ENCODE measurements at places on chromosomes 1 and 21.

DNA sequence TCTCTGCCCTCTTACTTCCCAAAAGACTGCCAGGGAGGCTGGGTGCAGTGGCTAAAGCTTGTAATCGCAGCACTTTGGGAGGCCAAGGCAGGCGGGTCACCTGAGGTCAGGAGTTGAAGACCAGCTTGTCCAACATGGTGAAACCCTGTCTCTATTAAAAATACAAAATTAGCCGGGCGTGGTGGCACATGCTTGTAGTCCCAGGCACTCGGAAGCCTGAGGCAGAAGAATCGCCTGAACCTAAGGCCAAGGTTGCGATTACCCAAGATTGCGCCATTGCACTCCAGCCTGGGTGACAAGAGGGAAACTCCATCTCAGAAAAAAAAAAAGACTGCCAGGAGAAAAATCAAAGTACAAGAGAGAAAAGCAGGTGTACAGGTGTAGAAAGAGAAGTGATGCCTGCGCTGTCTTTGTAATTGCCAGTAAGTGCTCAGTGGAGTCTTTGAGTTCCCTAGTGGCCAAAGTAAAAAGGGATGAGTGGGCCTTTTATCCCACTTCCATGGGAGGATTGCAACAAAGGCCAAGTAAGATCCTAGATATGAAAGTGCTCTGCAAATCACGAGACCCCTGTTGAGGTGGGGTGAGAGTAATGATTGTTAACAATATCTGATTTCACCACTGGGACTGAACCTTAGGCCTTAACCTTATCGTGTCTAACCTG, 94.7 kb upstream of the WNT4 start:
- DNase-seq: no peak

DNA sequence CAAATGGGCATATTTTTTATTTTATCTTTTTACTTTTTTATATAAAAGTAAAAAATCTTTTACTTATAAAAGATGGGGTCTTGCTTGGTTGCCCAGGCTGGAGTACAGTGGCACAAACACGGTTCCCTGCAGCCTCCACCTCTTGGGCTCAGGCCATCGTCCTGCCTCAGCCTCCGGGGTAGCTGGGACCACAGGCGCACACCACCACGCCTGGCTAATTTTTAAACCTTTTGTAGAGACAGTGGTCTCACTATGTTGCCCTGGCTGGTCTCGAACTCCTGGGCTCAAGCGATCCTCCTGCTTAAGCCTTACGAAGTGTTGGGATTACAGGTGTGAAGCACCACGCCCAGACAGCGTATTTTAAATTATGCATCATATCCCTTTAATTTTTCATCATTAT, 986 bp downstream of the H6PD start:
- no peak for DNase-seq

GRCh38 chr21:15437883-15438282, 291.9 kb upstream of the USP25 start:
- DNase-seq: peak; percentile 46

DNA sequence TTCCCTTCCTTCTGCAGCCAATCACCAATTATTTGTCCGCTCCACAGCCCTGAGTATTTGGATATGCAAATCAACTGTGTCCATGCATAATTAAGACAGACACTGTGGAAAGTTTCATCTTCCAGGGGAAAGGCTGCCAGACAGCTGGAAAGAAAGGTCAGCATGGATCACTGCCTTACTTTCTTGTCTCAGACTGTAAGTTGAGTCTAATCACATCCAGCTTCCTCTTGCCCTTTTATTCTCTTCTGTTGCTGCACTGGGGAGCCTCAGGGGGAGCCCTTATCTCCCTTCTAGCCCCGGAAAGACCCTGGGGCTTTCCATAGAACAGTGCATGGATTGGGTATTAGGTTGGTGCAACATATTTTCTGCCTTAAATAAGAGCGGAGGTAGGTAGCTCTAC, 182.9 kb downstream of the OMA1 start:
- DNase-seq: no peak

GRCh38 chr1:82807563-82807962, 1006.8 kb downstream of the ADGRL2 start:
- DNase-seq: no peak

DNA sequence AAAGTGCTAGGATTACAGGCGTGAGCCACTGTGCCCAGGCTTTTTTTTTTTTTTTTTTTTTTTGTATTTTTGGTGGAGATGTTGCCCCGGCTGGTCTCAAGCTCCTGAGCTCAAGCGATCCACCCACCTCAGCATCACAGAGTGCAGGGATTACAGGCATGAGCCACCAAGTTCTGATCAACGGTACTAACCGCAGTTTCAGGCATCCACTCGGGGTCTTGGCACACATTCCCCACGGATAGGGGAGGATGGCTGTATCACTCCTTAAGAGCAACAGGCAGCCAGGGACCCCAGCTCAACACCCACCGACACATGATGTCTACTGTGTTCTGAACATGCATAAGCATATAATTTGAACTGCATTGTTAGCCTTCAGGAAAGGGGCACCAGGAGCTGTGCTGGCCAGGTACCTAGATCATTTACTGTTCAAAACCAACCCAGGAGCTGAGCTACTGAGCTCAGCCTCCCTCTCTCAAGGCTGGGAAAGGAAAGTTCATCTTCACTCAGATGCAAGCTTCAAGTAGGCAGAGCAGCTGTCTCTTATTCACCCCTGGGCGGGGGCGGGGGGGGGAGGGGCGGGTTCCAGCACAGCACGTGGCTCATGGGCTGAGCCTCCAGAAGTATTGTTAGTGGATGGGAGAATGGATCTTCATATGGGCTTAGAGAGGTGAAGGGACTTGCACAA, 24.7 kb downstream of the CAPZB start:
- DNase-seq: no peak

DNA sequence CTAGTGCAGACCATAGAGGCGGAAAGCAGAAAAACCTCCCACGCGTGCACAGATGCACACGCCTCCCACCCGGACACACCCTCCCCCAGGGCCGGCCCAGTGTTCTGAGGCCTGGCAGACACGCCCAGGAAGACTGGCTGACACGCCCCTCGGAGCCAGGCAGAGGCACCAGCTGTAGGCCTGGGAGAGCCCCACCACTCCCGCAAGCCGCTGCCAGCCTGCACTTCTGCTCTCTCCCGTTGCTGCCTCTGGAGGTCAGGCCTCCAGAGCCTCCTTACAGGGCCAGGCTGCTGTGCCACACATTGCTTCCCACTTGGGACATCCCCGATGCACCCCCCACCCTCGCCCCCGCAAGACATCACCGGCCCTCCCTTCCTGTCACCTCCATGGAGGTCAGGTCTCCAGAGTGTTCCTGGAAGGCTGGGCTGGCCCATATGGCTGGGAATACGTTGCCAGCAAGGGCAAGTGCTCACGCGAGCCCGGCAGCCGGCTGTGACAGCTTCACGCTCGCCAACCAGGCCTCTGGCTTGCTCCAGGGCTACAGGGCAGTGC, 40.4 kb downstream of the CASZ1 start:
- peak; percentile 49 for DNase-seq

DNA sequence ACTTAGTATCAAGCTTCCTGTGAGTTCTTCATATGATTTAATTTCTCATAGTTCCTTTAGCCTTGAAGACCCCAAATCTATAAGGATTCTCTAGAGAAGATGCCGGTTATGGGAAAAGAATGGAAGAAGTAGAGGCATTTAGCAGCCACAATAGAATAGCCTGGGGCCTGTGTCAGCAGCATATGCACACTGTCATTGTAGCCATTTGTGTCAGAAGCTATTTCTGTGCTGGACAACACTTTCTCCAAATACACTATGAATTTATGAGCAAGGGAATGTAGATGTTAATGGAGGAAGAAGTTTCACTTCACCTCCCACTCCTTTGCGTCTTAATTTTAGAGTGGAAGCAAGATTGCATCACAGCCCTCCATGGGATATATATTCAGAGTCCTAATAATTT, 17.4 kb downstream of the JAM2 start:
- no peak for DNase-seq

GRCh38 chr1:25816112-25816718, 3.5 kb upstream of the MTFR1L start:
- no peak for DNase-seq

- no peak for DNase-seq
Observed at GRCh38 chr1:15838721-15839120, 8.8 kb upstream of the SPEN start.

DNA sequence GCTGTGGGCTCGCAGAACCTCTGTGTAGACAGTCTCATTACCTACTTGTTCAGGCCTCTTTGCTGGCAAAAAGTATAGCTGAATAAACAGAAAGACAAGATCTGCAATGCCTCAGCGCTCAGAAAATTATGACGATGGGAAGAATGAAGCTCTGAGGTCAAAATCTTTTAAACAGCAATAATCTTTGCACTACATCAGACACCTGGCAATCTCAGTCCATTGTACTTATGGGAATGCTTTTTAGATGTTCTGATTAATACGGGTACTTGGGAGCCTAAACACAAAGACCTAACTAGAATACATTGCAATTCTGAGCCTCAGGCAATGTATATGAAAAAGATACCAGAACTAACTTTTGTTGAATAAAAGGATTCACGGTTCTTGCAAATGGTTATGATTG, 410.7 kb downstream of the SMYD3 start:
- DNase-seq: no peak

DNA sequence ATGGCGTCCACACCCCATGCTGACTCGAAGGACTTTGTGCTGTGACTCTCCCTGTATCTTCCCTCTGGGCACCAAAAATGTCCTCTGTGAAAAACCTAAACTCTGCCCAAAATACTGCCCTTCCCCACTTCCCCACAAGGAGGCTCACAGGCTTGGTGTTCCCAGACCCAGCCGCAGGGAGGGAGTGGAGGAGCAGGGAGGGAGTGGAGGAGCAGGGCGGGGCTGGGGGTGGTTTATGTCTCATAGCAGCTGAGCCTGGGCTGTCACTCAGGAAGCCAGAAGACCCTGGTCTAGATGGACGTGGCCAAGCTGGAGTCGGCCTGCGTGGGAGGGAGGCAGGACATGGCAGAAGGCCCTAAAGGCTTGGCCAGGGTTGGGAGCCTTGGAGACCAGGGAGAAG, 461.7 kb downstream of the PTPRU start:
- DNase-seq: peak; percentile 38

DNA sequence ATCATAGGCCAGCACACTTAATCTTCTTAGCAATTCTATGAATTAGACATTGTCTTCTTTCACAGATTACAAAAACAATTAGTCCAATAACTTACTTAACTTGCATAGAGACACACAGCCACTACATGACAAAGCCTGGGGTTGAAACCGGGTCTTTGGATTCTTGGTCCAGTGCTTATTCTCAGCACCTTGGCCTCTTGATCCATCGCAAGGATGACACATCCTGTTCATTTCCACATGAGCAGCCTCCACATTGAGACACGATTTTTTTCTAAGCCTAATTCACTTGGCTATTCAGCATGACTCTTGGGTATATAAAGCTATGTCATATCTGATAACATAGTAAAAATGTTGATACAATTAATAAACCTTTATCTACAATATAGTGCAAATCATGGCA, 221.0 kb upstream of the FOXD3 start:
- DNase-seq: no peak

GRCh38 chr1:110880708-110881374, 7.9 kb downstream of the CD53 start:
- peak; percentile 87 for DNase-seq

- DNase-seq: peak; percentile 32
Observed at GRCh38 chr1:109240158-109241152, 8.9 kb upstream of the CELSR2 start.

DNA sequence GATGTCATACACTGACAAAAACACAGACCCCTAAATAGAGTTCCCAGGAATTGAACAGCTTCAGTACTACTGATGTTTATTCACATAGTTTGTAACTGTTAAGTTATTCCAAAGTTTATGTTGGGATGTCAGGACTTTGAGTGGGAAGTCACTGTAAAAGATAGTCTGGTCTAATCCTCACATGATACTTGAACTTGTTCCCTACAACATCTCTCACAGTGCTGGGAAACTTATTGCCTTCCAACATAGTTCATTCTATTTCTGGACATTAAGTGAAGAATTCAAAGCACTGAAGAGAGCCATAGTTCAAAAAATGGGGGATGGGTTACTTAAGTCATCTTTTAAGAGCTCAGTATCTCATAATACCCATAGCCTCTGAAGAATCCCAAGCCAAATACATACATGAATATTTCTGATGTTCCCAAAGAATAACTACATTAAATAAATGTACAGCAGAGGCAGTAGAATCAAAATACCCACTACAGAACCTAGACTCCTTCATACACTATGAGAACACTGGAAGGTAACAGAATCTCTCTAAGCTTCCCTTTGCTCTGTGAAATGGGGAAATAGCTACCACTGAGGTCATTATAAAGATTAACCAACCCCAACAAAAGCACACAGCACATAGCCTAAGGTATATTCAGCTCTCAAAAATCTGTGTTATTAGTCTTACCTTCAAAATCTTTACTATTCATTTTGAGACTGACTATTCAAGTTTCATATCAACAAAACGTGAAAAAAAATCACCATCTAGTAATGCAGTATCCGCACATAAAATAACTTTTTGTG, 81.4 kb downstream of the ESRRG start:
- DNase-seq: no peak

- no peak for DNase-seq
Observed at GRCh38 chr1:169117599-169117998, 11.1 kb downstream of the ATP1B1 start.

DNA sequence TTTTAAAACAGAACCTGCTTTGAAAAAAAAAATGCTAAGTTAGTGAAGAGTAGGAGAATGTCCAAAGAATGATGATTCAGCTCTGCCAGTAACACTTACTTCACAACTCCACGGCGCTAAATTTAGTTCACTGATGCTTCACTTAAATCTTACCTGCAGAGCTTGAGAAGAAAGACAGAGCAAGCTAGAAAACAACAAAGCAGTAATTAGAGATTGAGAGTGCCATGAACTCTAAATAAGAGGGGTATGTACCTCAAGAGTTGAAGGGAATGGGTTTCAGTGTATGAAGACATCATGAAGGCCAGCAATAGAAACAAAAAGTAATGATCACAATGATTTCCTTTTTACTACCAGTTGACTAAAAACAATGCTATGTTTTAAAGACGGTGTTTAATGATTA, 32.8 kb downstream of the EPRS1 start:
- no peak for DNase-seq

- DNase-seq: no peak
Observed at GRCh38 chr1:218775501-218776021, 398.1 kb upstream of the LYPLAL1 start.

GRCh38 chr1:188433425-188433824, 1604.7 kb downstream of the PLA2G4A start:
- no peak for DNase-seq

GRCh38 chr21:39954570-39954969, 87.3 kb downstream of the PCP4 start:
- no peak for DNase-seq

GRCh38 chr1:13702425-13703127, 2.6 kb downstream of the PRDM2 start:
- no peak for DNase-seq

DNA sequence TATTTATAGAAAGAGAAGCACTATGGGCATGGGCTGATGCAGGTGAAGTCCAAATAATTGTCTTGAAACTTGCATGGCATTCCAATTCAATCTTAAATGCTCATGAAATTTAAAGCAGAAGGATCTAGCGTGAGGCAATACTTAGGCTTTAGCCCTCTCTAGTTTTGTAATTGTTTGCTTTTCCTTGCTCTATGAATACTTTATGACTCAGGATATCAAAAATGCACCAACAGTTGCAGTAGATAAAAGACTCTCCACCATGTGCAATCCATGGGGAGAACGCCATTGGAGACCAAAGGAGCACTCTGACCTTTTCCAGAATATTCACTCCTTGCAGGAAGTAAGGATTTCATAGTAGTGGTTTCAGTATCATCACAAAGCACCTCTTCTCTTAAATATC, 436.4 kb downstream of the LRRIQ3 start:
- no peak for DNase-seq

GRCh38 chr1:24704411-24705259, 40.6 kb upstream of the CLIC4 start:
- DNase-seq: no peak
